ENCODE measurements at places on chromosomes 4 and X.
A peak's percentile ranks its signal among the peaks of the same experiment; 100 is the strongest.

GRCh38 chr4:2290974-2291704, 29.2 kb upstream of the MXD4 start:
- no peak for DNase-seq

- DNase-seq = no peak
Measured at GRCh38 chr4:32645653-32646052, 1925.5 kb downstream of the PCDH7 start.

DNA sequence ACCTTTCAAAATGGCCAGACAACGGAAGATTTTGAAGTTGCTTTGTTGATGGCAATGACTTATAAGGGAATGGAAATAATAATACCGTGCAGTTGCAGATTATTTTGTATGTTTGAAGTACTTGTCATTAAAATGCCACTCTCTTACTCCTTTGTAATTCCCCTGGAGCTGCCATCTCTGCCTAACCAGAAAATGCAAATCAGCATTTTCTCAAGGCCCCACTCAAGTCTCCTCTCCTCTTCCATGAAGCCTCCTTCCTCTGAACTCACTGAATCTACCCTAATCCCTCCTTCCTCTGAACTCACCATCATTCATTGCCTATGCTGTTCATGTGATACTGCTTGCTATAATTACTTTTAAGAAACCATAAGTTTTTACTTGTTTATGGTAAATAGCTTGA, 60.2 kb upstream of the RBPJ start:
- no peak for DNase-seq

- no peak for DNase-seq
Measured at GRCh38 chr4:101695176-101695575, 95.4 kb upstream of the BANK1 start.

DNA sequence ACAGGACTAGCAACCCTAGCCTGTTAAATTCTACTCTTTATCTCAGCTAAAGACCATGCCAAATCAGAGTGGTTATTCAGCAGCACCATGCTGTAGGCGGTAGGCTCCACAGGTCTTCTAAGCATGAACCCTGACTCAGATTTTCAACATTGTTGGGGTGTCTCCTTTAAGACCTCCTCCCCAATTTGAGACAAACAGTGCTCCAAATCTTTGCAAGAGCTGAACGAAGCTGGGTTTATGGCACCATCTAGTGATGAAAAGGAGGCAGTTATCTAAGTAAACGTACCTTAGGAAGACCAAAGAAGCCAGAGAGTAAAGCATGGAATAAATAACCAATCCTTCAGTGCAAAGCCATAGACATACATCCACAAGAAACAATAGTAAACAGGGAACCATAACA, 334.5 kb upstream of the SLC7A11 start:
- DNase-seq = no peak

GRCh38 chr4:134408897-134409296, 207.3 kb upstream of the PABPC4L start:
- no peak for DNase-seq

- DNase-seq = peak; percentile 55
Measured at GRCh38 chrX:135086197-135086854, 34.0 kb downstream of the ETDB start.

DNA sequence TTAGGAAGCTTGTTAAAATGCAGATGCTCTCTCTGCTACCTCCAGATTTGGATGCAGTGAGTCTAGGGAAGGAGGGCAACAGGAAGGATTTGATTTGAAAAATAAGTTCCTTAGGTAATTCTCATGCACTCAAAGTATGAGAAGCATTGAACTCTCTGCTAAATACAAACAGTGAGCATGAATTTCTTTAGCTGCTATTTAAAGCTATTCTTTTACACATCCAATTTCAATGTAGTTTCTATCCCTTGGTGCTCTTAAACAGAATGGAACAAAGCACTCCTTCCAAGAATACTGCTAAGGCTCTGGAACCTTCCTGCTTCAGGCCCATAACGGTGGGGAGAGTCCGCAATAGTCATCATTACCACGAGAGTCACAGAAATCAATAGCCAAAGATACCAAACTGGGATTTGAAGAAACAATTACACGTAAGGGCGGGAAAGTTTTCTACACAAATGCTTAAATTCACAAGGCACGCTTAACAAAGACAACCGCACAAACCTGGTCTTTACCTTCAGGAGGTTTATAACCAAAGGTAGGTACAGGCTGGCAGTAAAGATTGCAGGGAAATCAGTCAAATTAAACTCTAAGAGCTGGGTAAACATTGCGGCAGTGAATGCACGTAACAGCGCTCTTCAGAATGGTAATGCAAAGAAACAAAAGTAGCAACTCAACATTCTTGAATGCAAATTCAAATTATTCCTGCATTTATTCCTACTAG, 123.2 kb upstream of the NAP1L5 start:
- DNase-seq = no peak

- no peak for DNase-seq
Measured at GRCh38 chr4:2318885-2319284, 57.0 kb upstream of the MXD4 start.

- no peak for DNase-seq
Measured at GRCh38 chr4:77349796-77350195, 192.8 kb downstream of the CCNG2 start.

DNA sequence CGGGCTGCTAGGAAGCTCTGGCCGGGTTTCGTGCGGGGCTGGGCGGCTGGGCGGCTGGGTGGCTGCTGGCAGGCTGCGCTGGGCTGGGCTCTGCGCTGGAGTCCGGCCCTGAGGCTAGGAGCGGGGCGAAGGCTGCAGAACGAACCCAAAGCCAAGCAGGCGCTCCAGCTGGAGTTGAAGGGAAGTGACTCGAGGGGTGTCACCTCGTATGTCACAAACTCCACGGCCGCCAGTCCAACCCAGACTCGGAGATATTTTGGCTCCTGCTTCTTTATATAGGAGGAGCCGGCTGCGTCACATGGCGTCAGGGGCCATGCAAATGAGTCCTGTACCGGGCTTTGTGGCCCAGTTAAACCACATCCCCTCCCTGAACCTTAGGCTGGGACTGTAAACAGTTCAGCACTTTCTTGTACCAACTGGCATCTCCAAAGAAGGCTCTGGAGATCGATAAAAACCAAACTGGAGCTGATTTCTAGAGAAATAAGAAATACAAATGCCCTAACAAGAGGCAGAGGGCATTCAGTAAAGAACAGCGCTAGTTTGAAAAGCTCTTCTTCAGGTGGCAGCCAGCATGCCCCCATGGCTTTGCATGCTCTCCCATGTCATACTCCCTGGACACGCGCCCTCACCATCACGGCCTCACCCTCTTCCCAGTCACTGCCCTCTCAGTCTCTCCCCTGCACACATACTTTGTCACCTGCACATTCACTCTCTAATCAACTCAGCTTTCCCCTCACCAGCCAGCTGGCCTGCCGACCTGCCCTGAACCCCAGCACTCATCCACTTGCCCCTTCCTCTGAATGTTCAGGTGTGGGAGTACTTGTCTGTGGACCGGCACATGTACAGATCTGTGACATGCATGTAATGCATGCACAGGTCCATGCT, 58.5 kb downstream of the TSC22D3 start:
- peak; percentile 23 for DNase-seq

- no peak for DNase-seq
Measured at GRCh38 chr4:168051526-168051925, 40.8 kb upstream of the ANXA10 start.

DNA sequence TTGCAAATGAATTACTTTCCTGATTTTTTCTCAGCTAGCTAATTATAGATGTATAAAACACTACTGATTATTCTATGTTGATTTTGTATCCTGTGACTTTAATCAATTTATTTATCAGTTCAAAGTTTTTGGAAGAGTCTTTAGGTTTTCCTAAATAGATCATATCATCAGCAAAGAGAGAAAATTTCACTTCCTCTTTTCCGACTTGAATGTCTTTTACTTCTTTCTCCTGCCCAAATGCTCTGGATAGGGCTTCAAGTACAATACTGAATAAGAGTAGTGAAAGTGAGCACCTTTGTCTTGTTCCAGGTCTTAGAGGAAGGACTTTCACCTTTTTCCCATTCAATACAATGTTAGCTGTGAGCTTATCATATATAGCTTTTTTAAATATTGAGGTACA, 417.9 kb downstream of the PDGFC start:
- DNase-seq = no peak

GRCh38 chr4:74667944-74668343, 126.4 kb downstream of the BTC start:
- DNase-seq = no peak

DNA sequence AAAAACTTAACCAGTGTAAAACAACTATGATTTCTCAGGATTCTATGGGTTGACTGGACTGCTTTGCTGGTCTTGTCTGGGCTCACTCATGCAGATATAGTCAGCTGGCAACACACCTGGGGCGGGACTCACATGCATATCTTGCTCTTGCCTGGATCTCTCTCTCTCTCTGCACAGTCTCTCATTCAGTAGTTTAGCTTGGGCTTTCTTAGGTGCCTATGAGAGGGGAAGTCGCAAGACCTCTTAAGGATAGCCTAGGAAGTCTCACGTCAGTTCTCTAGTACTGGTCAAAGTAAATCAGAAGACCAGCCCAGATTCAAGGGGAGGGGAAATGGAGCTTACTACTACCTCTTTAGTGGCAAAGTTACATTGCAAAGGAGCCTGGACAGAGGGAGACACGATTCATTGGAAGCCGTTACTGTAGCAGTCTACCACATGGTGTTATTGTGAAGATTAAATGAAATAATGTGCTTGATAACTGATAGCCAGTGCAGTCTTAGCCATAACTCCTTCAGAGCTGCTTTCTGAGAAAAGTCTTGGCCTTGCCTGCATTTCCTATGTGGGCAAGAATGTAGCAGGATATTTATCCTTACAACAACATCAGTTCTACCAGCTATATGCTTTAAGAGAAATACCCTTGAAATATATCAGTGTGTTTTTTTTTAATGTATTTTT, 2.1 kb downstream of the COPS4 start:
- DNase-seq = no peak

DNA sequence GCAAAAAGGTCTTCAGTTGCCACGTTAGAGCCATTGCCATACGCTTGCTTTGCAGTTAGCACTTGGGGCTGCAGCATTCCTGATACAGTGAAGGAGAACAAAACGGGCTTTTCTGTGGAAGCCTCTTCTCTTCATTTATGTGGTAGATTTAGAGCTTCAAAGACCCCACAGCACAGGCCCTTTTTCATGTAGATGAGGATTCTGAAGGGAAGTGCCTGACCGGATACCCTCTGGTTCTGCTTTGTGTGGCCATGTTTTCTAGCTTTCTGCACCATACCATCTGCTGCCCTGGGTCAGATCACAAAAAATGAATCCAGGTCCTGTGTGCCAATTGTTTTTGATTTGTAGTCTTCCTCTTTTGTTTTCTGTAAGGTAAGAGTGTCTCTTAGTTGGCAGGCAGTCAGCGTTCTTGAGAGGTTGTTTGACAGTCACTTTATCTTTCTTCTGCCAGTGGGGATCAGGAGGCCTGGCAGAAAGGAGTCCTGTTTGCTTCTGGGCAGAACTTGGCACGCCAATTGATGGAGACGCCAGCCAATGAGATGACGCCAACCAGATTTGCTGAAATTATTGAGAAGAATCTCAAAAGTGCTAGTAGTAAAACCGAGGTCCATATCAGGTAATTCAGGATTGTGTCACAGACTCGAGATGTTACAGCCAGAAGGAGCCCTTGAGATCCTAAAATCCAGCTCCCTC, 7.7 kb downstream of the LAP3 start:
- DNase-seq = no peak

DNA sequence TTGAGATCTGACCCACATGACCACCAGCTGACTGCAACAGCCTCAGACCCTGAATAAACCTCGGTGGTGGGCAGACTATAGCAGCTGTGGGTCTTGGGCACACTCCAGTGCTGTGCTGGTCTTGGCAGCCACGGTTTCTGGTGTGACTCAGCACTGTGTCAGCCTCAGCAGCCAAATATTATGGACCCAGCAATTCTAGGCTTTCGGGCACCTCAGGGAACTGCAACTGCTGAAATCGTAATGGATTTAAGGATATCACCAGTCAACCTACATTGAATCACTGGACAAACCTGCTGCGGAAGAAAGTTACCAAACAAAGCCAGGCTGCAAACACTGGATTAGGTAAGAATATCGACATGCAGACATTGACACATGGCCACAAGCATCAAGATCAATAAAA, 10.5 kb upstream of the UBE2NL start:
- no peak for DNase-seq

DNA sequence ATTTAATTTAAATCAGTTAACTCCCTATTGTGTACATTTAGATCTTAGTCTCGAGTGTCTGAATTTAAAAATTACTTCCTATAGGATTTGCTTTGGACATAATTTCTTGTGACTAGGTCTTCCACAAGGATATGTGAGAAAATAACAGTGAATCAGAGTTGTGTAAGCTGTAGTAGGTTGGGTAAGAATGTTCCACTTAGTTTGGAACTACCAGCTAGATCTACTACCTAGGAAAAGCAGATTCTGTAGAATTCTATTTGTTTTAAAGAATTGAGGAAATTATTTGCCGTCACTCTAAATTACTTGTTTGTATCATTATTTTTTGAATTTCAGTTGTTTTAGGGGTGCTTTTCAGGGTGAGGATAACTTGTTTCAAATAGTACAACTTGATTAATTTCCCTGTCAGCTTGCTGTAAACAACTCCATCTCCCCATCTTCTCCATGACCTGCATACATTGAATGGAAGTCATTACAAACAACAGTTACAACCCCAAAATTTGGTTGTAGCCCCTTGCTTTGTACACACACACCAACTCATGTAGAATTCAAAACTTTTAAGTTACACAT, 1.3 kb downstream of the MTHFD2L start:
- DNase-seq = no peak

DNA sequence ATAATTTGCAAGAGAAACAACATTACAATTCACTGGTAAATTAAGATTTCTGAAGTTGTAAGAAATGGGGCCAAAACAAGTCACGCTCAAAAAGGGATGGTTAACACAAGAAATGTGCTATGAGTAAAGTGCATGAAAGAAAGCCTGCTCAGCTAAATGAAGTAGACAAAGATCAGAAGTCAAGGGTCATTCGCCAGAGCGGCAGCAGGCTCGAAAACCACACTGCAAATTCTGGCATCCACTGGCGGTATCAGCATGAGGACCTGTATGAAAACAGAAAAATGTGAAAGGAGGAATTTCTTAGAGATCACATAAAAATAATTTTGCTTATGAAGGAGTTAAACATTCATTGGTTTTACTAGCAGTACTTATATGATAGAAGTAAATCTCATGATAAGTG, 49.6 kb downstream of the FBXL5 start:
- no peak for DNase-seq

GRCh38 chr4:124722071-124722470, 9.5 kb upstream of the ANKRD50 start:
- no peak for DNase-seq

DNA sequence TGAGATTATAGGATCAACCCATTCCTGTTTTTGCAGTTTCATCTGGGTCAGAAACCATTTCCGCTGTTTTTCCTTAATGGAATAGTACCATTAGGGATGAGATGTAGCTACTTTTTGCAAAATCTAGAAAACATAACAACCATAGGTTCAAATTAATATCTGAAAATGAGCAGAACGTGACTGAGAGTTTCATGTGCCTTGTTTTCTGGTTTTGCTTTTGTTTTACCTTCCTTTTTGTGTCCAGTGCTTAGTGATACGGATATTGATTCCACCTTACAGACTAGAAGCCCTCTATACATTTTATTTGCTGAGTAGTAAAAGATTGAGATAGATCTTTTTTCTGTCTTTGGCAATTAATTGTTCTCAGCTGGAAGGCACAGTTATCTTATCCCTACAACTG, 46.5 kb downstream of the SNX25 start:
- no peak for DNase-seq

GRCh38 chr4:147589586-147589985, 27.6 kb upstream of the TMEM184C start:
- DNase-seq = no peak

- peak; percentile 29 for DNase-seq
Measured at GRCh38 chrX:104343428-104344129, 88.8 kb upstream of the ESX1 start.
